ENCODE measurements at places on chromosomes 6 and 20. TPM values are rescaled to one million over a fixed set of nuclear protein-coding genes. Genes with fewer than 3 reads are reported as not detected.
A peak's percentile ranks its signal among the peaks of the same experiment; 100 is the strongest.

DNA sequence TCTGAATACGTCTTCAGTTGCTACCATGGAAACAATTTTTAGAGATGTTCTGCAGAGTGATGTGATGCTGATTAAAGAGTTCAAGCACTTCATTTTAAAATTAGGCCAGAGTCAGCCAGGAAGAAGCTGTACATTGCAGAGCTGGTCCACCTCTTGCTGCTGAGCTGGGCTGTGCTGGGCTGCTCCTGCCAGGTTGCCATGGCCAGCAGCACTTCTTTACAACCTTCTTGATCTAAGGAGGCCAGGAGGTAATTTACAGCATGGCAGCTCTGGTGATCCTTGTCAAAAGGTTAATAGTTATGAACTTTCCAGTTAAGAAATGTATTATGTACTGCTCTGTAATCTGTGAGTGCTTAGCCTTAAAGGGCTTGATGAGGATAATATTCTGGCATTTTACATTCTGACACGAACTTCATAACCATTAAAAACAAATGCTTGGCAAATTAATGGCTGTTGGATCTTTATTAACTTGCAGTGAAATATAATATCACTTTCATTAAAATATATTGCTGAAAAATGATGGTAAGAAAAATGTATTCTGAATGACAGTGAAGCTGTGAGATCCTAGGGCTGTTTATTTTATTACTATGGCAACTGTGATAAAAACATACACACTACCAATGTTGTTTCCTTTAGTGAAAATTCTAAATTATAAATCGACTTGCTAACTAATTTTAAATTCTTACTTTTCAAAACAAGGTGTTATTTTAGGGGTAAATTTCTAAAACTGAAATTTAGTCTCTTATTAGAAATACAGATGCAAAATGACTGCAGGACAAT, 259.7 kb downstream of the RFPL4B start:
- DNase-seq, result no peak
- H3K27me3 ChIP-seq, result no peaks in the 10 kb centered on the region
- H3K4me3 ChIP-seq, result no peak overlapping the region

The SLC35D3 gene
- not detected for total RNA-seq

GRCh38 chr6:108363889-108364313, 69.0 kb downstream of the AFG1L start:
- no peaks in the 10 kb centered on the region for H3K27me3 ChIP-seq
- H3K27ac ChIP-seq, result no peak overlapping the region
- H3K36me3 ChIP-seq, result no peaks in the 10 kb centered on the region

DNA sequence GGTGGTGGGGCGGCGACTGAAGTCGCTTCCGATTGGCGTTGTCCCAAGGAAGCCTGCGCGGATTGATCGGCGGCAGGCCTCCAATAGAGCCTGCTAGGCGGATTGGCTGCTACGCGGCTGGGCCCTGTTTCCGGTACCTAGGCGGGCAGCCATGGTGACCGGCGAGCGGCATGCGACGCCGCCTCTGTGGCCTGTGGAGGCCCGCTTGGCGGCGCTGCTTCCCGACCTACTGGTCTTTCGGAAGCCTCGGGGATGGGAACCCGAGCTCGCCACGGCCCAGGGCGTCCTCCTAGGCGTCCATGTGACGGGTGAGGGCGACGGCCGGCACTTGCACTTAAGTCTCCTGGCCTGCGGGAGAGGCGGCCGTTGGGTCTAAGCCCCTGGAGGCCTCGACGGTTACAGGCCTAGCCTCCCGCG, 28.1 kb downstream of the NFYA start:
- H3K4me1 ChIP-seq, result no peaks in the 10 kb centered on the region
- no peaks in the 10 kb centered on the region for H3K36me3 ChIP-seq
- no peak overlapping the region for H3K27ac ChIP-seq
- DNase-seq, result peak; percentile 15

DNA sequence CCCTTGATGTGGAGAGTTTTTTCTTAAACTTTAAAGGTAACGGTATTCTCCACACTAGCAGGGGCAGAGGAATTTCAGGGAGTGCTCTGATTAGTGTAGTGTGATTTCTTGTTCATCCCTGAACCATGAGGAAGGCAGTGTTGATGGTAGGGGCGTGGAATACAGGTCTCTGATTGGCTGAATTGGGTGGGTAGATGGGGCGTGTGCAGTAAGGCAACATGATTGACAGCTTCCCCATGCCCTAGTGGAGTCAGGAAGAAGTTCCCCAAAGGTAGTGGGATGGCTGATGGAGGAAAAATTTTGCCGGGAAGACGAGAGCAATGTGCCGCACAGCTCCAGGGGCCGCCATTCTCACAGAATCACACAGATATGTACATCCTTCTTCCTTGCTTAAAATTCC, 97.4 kb upstream of the SALL4 start:
- no peak for DNase-seq
- H3K36me3 ChIP-seq, result no peaks in the 10 kb centered on the region

- no peaks in the 10 kb centered on the region for H3K4me1 ChIP-seq
- no peak overlapping the region for H3K27ac ChIP-seq
- no peaks in the 10 kb centered on the region for H3K36me3 ChIP-seq
- DNase-seq, result no peak
These were observed 19.9 kb downstream of the PFDN4 start for GRCh38 chr20:54227751-54228150.

DNA sequence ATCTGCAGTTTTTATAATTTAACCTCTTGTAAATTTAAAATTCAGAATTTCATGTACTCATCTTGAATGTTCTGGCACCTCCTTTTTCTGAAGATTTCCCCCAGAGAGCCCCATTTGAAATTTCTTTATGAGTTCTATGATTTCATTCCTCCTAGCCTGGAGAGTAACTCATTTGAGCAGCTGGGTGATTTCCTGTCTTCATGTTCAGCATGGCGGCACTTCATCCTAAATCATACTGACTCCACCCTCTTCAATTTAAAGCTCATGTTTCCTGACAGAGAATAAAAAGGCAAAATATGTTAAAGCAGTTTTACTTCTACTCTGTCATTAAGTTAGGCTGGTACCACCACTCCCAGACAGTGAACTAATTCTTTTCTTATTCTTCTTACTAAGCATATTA, 250.9 kb upstream of the POU3F2 start:
- H3K27ac ChIP-seq, result no peak overlapping the region
- DNase-seq, result no peak
- no peaks in the 10 kb centered on the region for H3K4me1 ChIP-seq
- H3K36me3 ChIP-seq, result no peaks in the 10 kb centered on the region
- H3K4me3 ChIP-seq, result no peak overlapping the region
- no peaks in the 10 kb centered on the region for H3K27me3 ChIP-seq

- H3K4me3 ChIP-seq, result no peak overlapping the region
- no peaks in the 10 kb centered on the region for H3K36me3 ChIP-seq
- H3K27ac ChIP-seq, result no peak overlapping the region
These were observed 33.7 kb downstream of the ADGRF5 start for GRCh38 chr6:46888031-46888430.

The CLVS2 gene
- total RNA-seq, result 0.14 TPM

- no peak for DNase-seq
- H3K36me3 ChIP-seq, result no peaks in the 10 kb centered on the region
- H3K4me1 ChIP-seq, result no peaks in the 10 kb centered on the region
- H3K27me3 ChIP-seq, result no peaks in the 10 kb centered on the region
- no peak overlapping the region for H3K27ac ChIP-seq
These were observed 172.5 kb downstream of the HTR1B start for GRCh38 chr6:77290798-77291197.

The SOX4 gene
- 5.9 TPM for total RNA-seq

GRCh38 chr20:5045906-5046305, 44.6 kb upstream of the SLC23A2 start:
- no peak overlapping the region for H3K27ac ChIP-seq
- no peak overlapping the region for H3K4me3 ChIP-seq
- no peak for DNase-seq
- no peaks in the 10 kb centered on the region for H3K4me1 ChIP-seq
- no peaks in the 10 kb centered on the region for H3K36me3 ChIP-seq
- no peaks in the 10 kb centered on the region for H3K27me3 ChIP-seq

The SPATS1 gene
- total RNA-seq, result 0.62 TPM

DNA sequence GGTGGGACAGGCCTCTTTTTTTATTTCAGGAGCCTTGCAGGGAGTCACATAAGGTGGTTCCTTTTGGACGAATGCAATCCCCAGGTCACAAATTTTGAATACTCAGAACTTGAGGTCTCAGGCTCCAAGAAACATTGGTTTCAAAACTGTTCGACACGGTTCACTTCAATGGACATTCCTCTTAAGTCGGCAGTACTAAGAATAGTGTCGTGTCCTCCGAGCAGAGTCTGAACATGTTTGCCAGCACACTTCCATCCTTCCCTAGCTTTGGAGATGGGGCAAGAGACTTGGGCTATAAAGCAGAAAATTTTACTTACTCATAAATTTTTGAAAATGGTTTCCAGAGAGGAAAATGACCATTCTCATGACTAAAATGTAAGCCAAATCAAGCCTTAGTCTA, 265.4 kb downstream of the THBS2 start:
- H3K27me3 ChIP-seq, result no peaks in the 10 kb centered on the region
- no peak overlapping the region for H3K4me3 ChIP-seq
- peaks cover 3% of the 10 kb centered on the region for H3K4me1 ChIP-seq
- no peaks in the 10 kb centered on the region for H3K36me3 ChIP-seq

GRCh38 chr6:3269281-3269975, 10.7 kb downstream of the PSMG4 start:
- no peaks in the 10 kb centered on the region for H3K27me3 ChIP-seq
- H3K4me3 ChIP-seq, result no peak overlapping the region
- no peak for DNase-seq
- no peak overlapping the region for H3K27ac ChIP-seq
- no peaks in the 10 kb centered on the region for H3K4me1 ChIP-seq
- no peaks in the 10 kb centered on the region for H3K36me3 ChIP-seq

Measured in uterus (tissue), 4 donors.